Daoy (cell line): ENCODE measurements at places on chromosomes 5 and 9. TPM values are rescaled to one million over a fixed set of nuclear protein-coding genes. Genes with fewer than 3 reads are reported as not detected.

- DNase-seq = no peak
Observed at GRCh38 chr5:76086095-76086494, 2.9 kb downstream of the SV2C start.

GRCh38 chr5:132298298-132299212 is 4.4 kb downstream of the SLC22A4 start:
- DNase-seq = no peak

GRCh38 chr9:127209948-127210640 is 54.5 kb upstream of the GARNL3 start:
- no peak for DNase-seq

DNA sequence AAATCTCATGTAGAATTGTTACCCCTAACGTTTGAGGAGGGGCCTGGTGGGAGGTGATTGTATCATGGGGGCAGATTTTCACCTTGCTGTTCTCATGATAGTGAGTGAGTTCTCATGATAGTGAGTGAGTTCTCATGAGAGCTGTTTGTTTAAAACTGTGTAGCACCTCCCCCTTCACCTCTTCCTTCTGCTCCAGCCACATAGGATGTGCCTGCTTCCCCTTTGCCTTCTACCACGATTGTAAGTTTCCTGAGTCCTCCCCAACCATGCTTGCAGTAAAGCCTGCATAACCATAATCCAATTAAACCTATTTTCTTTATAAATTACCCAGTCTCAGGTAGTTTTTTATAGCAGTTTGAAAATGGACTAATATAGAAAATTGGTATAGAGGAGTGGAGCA is 1783.7 kb upstream of the CDH9 start:
- no peak for DNase-seq

- peak; percentile 93 for DNase-seq
Observed at GRCh38 chr9:116219686-116220085, 66.1 kb downstream of the PAPPA start.

- DNase-seq = no peak
Observed at GRCh38 chr9:113949571-113950078, 73.5 kb downstream of the ZNF618 start.

DNA sequence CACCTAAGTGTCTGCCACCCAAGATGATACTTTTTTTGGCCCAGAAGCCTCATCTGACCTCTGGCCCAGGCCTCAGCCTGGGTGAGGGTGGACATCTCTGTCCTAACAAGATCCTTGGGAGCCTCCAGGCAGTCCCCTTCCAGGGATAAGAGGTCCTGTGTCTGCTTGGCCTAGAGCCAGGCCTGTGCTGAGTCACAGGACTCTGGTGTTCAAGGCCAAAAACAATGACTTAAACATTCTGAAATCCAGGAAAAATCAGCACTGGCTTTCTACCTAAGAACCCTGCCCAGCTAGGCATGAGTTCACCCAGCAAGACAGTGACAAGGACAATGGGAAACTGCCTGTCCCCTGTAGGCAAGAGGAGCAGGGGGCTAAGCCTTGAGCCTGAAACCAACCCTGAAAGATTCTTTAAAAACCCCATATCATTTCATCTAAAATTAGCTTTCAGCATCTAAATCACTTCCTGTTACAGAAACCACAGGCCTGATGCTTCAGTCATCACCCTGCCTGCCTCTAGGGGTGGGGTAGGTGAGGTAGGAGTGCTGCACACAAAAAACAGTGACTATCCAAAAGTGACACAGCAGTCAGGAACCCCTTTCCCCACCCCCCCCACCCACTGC is 29.9 kb downstream of the CSF2 start:
- DNase-seq = peak; percentile 96

DNA sequence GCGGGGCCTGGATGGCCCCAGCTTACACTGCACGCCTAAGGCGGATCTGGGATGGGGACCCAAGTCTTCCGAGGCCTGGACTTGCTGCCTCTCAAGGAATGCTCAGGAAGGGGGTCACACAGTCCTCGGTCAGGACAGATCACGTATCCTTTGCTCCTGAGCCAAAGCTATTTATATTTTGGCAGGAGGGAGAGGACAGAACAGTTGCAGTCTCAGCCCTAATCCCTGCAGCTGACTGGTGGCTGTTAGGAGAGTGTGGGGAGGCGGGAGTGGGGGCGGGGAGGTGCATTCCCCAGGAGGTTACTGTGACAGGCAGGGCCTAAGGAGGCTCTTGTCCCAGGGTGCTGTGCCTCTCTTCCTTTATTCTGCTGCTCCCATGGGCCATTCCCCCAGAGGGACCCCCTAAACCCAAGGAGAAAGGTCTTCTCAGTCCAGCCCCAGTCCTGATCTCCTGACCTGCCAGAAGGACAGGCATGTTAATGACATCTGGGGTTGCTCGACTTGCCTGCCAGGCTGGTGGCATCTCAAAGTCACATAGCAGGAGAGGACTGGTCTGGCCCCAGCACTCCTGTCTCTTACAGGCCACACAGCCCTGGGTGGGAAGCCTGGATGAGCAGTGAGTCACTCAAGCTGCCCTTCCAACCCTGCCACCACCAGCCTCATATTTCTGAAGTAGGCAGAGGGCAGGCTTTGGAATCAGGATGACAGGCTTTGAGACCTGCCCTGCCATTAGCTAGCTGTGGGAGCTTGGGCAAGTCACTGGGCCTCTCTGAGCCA is 51.9 kb downstream of the COL27A1 start:
- DNase-seq = peak; percentile 61

GRCh38 chr5:93130624-93131490 is 450.2 kb downstream of the NR2F1-AS1 start:
- DNase-seq = no peak

DNA sequence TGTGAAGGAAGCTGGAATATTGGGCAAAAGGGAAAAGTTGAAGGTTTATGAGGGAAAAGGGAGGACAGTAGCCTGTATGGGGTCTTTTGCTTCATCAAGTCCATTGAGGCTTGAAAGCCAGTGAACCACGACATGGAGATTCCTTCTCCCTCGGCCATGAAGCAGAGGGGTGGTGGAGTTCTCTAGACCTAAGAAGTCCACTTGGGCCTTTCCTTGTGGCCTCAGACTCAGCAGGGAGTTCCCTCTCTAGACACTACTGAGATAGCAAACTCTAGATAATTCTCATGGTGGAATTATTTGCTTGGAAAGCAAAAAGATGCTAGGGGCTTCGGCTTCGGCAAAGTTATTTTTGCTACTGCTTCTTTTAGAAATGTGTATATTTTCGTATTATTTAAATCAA is 78.5 kb downstream of the FOXD1 start:
- no peak for DNase-seq

GRCh38 chr9:90070056-90070455 is 465.2 kb downstream of the GADD45G start:
- DNase-seq = no peak

DNA sequence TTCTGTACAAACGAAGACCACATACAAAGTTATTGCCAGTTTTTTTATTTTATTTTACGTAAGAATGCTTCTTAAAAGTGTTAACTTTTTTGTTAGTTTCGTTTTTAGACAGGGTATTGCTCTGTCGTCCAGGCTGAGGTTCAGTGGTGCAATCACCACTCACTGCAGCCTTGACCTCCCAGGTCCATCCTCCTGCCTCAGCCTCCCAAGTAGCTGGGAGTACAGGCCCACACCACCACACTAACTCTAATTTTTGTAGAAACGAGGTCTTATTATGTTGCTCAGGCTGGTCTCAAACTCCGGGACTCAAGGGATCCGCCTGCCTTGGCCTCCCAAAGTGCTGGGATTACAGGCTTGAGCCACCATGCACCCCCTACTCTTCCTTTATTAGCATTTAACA is 2.3 kb upstream of the DNAJA1 start:
- no peak for DNase-seq

- DNase-seq = peak; percentile 24
Observed at GRCh38 chr9:16987026-16987425, 116.6 kb upstream of the BNC2 start.

DNA sequence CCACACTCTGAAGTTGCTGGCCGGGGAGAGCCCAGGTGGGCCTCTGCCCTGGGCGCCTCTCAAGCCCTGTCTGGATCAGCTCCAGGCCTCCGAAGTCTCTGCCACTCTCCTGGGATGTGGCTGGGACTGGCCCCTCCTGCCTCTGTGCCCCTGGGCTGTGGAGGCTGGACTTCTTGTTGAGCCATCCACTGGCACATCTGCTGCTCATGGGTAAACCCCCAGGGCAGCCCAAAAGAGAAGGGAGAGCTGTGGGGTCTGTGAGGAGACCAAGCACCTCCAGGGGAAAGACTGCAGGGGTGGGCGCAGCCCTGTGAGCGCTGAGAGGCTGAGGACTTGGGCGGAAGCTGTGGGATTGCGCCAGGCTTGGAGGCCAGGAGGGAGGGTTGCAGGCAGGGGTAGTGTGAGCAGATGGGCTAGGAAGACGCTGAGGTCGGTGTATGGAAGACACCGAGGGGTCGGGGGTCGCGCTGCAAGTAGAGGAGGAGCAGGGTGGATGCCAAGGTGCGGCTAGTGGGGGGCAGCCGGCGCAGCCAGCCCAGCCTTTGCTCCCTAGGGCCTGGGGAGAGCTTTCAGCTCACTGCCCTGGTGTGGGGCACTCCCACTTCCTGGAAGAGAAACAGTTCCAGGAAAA is 118.1 kb downstream of the WNK2 start:
- no peak for DNase-seq

GRCh38 chr5:56309262-56309826 is 76.2 kb upstream of the ANKRD55 start:
- no peak for DNase-seq

The LRRC14B gene
- total RNA-seq = not detected in 2 replicates

The TMC1 gene
- total RNA-seq = not detected in 2 replicates

The SCGB3A1 gene
- not detected in 2 replicates for total RNA-seq

The MARCOL gene
- total RNA-seq = not detected in 2 replicates

The MATR3 gene
- 333 and 391 TPM in 2 replicates for total RNA-seq

The SPATA31D4 gene
- not detected in 2 replicates for total RNA-seq

The HRH2 gene
- total RNA-seq = 0.29 and 1.0 TPM in 2 replicates

The MACROH2A1 gene
- 301 and 334 TPM in 2 replicates for total RNA-seq

The IQGAP2 gene
- total RNA-seq = 5.6 and 6.9 TPM in 2 replicates
